HepG2 (cell line): ENCODE measurements at places on chromosomes 5 and 9. TPM values are rescaled to one million over a fixed set of nuclear protein-coding genes. Genes with fewer than 3 reads are reported as not detected.

Gene GABRP
- total RNA-seq, result not detected in 2 replicates

Gene FGF10
- total RNA-seq, result not detected in 2 replicates

GRCh38 chr9:18973348-18973747 is 59.7 kb downstream of the SAXO1 start:
- H3K36me3 ChIP-seq, result no peaks in the 10 kb centered on the region
- DNase-seq, result no peak
- H3K4me3 ChIP-seq, result no peak overlapping the region
- no peak overlapping the region for H3K27ac ChIP-seq
- H3K27me3 ChIP-seq, result no peaks in the 10 kb centered on the region; the same call in 2 of the 3 replicates

Gene SPATA6L
- 0.95 and 1.9 TPM in 2 replicates for total RNA-seq

DNA sequence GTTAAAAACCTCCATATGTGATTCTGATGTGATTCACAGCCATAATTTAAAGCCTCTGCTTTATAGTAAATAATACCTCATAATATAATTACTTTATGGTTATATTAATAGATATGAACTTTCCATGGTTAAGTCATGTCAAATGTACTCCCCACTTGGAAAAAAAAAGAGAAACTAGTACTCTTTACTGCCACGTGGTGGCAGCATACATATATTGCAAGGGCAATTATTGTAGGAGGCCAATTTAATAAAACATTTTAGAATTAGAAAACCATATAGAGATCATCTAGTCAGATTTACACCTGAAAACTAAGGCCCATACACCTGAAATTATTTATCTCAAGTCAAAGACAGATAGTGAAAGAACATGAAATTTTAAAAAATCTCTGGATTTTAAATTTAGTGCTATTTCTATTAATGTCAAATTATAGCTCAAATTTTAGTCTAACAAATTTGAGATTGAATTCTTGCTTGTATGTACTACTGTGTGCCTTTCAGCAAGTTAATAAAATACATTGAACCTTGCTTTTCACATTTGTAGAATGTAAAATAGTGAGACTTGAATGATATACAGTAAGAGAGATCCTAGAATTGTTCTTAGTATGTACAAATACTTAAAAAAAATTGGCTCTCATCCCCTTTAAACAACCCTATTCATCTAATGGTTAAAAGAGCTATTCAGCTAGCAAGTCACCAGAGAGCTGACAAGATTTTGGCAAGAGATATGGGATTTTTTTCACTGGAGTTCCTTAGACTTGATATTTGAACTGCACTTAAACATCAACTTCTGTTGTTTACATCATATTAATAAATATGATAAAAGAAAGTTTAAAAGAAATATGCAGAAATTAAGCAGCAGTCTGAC is 603.8 kb downstream of the TLE4 start:
- H3K36me3 ChIP-seq, result no peaks in the 10 kb centered on the region
- DNase-seq, result peak; percentile 23
- no peak overlapping the region for H3K4me3 ChIP-seq
- no peaks in the 10 kb centered on the region for H3K4me1 ChIP-seq
- no peaks in the 10 kb centered on the region for H3K27me3 ChIP-seq

Gene PCDHGA2
- total RNA-seq, result 0.04 TPM in 1 of 2 replicates, not detected in the other

Gene DNAH5
- total RNA-seq, result 0.03 and 0.09 TPM in 2 replicates

DNA sequence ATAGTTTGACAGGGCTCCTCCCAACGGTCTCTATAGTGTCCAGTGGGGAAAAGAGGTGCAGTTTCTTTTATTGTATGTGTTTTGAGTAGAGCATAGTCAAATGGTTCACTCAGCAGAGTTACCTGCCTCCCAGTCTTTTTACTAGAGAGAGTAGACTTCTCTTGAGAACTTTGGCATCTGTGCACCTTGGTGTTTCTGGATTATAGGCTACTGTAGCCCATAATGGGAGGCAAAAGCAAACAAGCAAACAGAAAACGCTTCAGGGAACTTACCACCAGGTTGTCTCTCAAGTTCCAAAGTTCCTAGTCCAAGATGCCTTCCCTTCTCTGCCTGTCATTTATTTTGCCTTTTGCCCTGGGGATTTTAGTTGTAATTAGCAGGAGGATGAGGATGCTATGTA is 26.2 kb downstream of the INVS start:
- peaks cover 5% of the 10 kb centered on the region; the same call in 1 of the 3 replicates for H3K36me3 ChIP-seq
- no peak for DNase-seq
- H3K4me1 ChIP-seq, result peaks cover 14% of the 10 kb centered on the region
- H3K4me3 ChIP-seq, result no peak overlapping the region
- H3K27me3 ChIP-seq, result no peaks in the 10 kb centered on the region
- no peak overlapping the region for H3K27ac ChIP-seq

Gene PCDHB3
- total RNA-seq, result 0.27 and 0.29 TPM in 2 replicates
